ENCODE measurements at places on chromosomes 5 and 9.

DNA sequence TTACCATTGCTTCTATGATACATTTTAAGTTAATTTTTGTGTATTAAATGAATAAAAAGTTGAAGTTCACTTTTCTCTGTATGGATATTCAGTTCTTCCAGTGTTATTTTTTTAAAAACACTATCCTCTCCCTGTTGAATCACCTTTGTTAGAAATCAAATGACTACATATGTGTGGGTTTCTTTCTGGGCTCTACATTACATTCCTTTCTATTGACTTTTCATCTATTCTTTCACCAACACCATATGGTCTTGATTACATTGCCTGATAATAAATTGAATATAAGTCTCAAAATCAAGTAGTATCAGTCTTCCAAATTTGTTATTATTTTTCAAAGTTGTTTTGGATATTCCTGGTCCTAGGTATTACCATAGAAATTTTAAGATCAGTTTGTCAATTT, 7.3 kb upstream of the RASEF start:
- H3K4me3 ChIP-seq = no peak overlapping the region
- H3K36me3 ChIP-seq = no peaks in the 10 kb centered on the region
- DNase-seq = no peak
- H3K27ac ChIP-seq = no peak overlapping the region

GRCh38 chr5:41686191-41686590, 175.8 kb upstream of the PLCXD3 start:
- DNase-seq = no peak
- no peaks in the 10 kb centered on the region for H3K4me1 ChIP-seq
- H3K27me3 ChIP-seq = no peaks in the 10 kb centered on the region
- H3K27ac ChIP-seq = no peak overlapping the region
- no peaks in the 10 kb centered on the region for H3K36me3 ChIP-seq

DNA sequence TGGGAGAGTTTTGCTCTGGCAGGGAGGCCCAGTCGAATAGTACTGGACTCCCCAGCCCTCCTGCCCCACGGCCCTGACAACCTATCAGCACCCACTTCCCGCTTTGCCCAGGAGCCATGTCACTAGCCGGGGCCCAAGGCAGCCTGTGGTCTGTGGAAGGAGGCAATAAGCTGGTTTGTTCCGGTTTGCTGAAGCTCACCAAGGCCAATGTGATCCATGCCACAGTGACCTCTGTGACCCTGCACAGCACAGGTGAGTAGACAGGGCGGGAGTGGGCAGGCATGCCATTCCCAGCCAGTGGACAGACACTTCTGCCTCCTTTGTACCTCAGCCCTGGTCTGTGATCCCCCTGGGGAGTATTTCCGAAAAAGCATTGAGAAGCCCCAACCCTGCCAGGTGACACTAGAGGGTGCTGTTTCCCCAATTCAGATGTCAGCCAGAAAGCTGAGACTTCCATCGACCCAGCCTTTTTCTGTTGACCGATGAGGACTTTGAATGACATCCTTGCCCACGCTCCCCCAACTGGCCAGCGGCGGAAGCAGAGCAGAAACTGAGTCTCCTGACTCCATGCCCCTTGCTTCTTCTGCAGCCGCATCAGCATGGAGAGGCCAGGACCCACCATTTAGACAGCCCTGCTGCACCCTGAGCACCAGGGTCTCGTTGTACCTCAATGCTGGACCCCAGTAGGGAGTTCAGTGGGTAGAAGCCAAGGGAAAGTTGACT, 9.6 kb downstream of the PCYOX1L start:
- peaks cover 4% of the 10 kb centered on the region for H3K4me1 ChIP-seq
- H3K27ac ChIP-seq = no peak overlapping the region
- H3K27me3 ChIP-seq = peaks cover 9% of the 10 kb centered on the region
- DNase-seq = peak; percentile 78

GRCh38 chr5:103290846-103291245, 32.3 kb downstream of the MACIR start:
- peaks cover 2% of the 10 kb centered on the region for H3K4me1 ChIP-seq
- no peaks in the 10 kb centered on the region for H3K36me3 ChIP-seq

GRCh38 chr5:137144656-137145055, 354.5 kb downstream of the SPOCK1 start:
- H3K27me3 ChIP-seq = peaks cover 4% of the 10 kb centered on the region
- no peak overlapping the region for H3K4me3 ChIP-seq
- DNase-seq = no peak
- no peaks in the 10 kb centered on the region for H3K36me3 ChIP-seq
- peaks cover 11% of the 10 kb centered on the region for H3K4me1 ChIP-seq
- H3K27ac ChIP-seq = no peak overlapping the region

- H3K36me3 ChIP-seq = no peaks in the 10 kb centered on the region
- H3K27ac ChIP-seq = no peak overlapping the region
- peaks cover 33% of the 10 kb centered on the region for H3K27me3 ChIP-seq
Observed at GRCh38 chr5:1006656-1007071, 1.9 kb upstream of the NKD2 start.

DNA sequence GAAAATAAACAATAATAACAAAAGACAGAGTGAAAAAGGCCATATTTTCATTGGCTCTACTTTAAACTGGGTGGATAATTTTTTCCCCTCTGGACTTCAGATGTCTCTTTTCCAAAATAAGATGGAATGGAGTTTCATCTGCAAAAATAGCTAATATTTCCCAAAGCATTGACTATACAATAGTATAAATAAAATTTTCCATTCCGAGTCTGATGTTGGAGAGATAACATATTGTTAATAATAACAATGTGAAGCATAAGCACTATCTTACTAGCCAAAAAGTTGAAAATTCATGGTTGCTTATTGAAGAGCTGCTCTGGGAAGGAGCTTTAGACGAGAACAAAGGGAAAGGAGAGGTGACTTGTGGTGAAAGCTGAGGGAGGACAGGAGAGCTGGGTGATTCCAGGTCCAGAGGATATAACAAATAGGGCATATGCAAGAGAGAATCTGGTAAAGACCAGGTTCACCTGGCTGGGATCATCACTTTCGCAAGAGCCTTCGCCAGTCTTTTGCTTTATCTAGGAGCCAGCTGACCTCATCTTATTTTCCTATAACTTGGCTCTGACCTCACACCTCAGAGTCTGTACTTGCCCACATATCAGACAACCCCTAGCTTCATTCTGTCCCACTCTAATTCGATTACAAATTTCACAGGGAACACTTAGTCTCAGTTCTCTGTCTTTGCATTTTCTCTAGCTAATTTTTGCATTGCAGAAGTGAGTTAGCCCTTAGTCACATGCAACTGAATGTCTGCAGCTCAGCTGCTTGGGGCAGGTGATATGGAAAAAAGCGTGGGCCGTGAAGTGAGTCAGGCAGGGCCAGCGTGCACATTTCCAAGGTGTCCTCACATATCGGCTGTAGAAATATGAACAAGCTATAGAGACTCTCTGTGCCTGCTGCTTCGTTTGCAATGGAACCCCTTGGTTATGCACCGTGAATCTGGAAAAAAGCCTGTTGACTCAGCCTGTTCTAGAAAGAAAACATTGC, 7.6 kb upstream of the ZNF474 start:
- no peak for DNase-seq
- H3K27me3 ChIP-seq = no peaks in the 10 kb centered on the region
- peaks cover 5% of the 10 kb centered on the region for H3K4me1 ChIP-seq
- H3K4me3 ChIP-seq = no peak overlapping the region
- no peaks in the 10 kb centered on the region for H3K36me3 ChIP-seq

DNA sequence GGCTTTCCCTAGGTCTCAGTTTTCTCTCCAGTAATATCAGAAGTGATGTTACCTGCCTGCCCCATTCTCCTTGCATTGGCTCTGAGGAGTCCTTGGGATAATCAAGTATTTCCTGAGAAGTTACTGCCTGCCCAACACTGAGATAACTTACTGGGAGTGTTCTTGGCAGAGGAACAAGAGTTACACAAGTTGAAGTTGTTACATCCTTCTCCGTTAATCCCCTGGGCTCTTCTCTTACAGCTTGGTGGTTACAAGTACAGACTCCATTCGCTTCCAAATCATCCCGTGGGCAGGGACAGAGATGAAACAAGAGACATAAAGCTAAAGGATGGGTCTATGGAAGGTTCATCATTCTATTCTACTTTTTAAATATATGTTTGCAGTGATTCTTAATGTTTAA, 74.1 kb upstream of the SAP30L start:
- H3K36me3 ChIP-seq = peaks cover 2% of the 10 kb centered on the region
- peaks cover 12% of the 10 kb centered on the region for H3K4me1 ChIP-seq
- no peak overlapping the region for H3K4me3 ChIP-seq
- no peak for DNase-seq

GRCh38 chr5:151671950-151672349, 14.8 kb downstream of the SPARC start:
- H3K27ac ChIP-seq = no peak overlapping the region
- peaks cover 3% of the 10 kb centered on the region for H3K27me3 ChIP-seq
- no peak overlapping the region for H3K4me3 ChIP-seq
- peaks cover 47% of the 10 kb centered on the region for H3K36me3 ChIP-seq

DNA sequence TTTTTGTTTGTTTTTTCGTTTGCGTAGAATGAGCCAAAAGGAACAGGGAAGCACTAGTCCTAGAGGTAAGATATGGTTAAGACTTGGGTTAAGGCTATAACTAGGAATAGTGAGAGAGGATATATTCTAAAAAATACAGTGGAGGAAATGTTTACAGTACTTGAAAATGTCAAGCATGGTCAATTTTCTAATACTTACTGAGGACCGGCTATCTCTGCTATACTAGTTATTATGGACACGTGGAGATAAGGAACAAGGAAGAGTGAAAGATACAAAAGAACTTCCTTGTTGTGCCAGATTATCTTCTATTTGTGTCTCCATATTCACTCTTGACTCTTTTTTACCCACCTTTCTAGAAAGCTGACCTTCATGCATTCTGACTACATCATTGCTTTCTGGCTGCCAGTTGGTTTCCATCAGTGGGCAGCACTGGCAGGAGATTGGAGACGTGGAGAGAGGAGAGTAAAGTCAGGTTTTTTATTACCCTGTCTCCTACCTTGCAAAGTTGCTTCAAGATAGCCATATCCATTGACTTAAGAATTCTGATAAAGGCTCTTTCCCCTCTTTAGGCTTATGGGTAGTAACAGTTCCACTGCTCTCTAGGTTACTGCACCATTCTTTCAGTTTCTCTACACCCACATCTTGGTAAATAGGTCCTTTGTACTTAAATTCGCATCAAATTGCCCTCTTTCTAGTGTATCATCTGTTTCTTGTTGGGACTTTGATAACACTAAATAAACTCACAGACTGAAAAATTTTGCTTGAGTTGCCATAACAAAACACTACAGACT, 9.0 kb upstream of the RFX3 start:
- H3K4me3 ChIP-seq = no peak overlapping the region
- no peak for DNase-seq

GRCh38 chr5:68533051-68533450, 317.5 kb downstream of the PIK3R1 start:
- H3K4me1 ChIP-seq = peaks cover 12% of the 10 kb centered on the region
- H3K4me3 ChIP-seq = no peak overlapping the region
- DNase-seq = no peak

DNA sequence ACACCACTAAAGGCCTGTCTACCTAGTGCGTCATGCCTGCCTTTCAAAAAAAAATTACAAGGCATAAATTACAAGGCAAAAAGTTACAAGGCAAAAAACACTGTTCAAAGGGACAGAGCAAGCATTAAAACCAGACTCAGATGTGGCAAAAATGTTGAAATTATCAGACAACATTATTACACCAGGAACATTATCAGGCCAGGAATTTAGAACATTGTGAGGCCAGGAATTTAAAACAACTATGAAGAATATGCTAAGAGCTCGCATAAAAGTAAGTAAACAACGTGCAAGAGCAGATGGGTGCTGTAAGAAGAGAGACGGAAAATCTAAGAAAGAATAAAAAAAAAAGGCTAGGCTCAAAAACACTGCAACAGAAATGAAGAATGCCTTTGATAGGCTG, 18.2 kb upstream of the MLANA start:
- no peak overlapping the region for H3K4me3 ChIP-seq
- peaks cover 6% of the 10 kb centered on the region for H3K36me3 ChIP-seq
- no peak for DNase-seq
- H3K27me3 ChIP-seq = peaks cover 3% of the 10 kb centered on the region
- no peak overlapping the region for H3K27ac ChIP-seq

GRCh38 chr9:93020771-93021670, 37.5 kb upstream of the SUSD3 start:
- H3K27ac ChIP-seq = no peak overlapping the region
- peaks cover 9% of the 10 kb centered on the region for H3K4me1 ChIP-seq
- no peak overlapping the region for H3K4me3 ChIP-seq

DNA sequence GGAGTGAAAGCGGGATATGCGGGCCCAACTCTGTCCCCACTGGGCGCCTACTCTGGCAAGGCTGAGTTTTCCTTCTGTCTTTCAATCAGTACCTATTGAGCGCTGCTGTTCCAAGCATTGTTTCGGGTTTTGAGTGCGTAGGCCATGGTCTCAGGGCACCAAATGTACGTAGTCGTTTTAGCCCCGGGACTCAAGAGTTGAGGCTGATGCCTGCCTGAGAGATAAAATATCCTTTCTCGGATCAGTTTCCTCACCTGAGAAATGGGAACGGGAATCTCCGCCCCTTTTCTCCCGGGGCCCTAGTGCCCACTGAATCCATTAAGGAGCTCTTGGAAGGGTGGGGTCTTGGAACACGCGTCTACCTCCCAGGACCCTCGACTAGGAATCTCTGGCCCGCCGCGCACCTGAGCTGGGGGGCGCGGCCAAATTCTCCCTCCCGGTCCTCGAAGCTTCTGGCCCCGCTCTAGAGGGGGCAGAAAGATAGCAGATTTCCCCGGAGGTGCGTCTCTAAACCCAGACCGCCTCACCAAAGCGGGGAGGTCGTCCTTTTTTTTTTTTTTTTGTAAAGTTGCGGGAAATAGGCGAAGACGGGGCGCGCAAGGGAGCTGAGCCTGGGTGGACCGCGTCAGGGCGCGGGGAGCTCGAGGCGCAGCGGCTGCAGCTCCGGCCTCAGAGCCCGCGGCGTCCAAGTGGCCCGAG, 494 bp upstream of the CXXC5 start:
- H3K4me3 ChIP-seq = peak overlapping the region; percentile 81
- H3K27me3 ChIP-seq = peaks cover 10% of the 10 kb centered on the region
- peaks cover 3% of the 10 kb centered on the region for H3K36me3 ChIP-seq
- H3K27ac ChIP-seq = peak overlapping the region; percentile 36
- DNase-seq = no peak

GRCh38 chr9:117092582-117092981, 322.3 kb downstream of the ASTN2 start:
- DNase-seq = no peak
- H3K36me3 ChIP-seq = no peaks in the 10 kb centered on the region
- no peak overlapping the region for H3K27ac ChIP-seq
- H3K4me3 ChIP-seq = no peak overlapping the region

GRCh38 chr9:77793849-77794248, 145.7 kb upstream of the GNA14 start:
- H3K27ac ChIP-seq = peak overlapping the region; percentile 11
- peaks cover 24% of the 10 kb centered on the region for H3K4me1 ChIP-seq
- H3K4me3 ChIP-seq = no peak overlapping the region
